ENCODE measurements at places on chromosomes 16 and 17. TPM values are rescaled to one million over a fixed set of nuclear protein-coding genes. Genes with fewer than 3 reads are reported as not detected.

GRCh38 chr17:76734080-76734840 lies 2.9 kb downstream of the SRSF2 start:
- peaks cover 12% of the 10 kb centered on the region for H3K4me1 ChIP-seq
- no peaks in the 10 kb centered on the region for H3K27me3 ChIP-seq
- peak overlapping the region; percentile 10 for H3K27ac ChIP-seq
- H3K4me3 ChIP-seq, result peak overlapping the region; percentile 97
- H3K36me3 ChIP-seq, result peaks cover 37% of the 10 kb centered on the region

- peaks cover 1% of the 10 kb centered on the region for H3K4me1 ChIP-seq
- no peak for DNase-seq
- no peak overlapping the region for H3K27ac ChIP-seq
These were observed 3.6 kb downstream of the PRSS33 start for GRCh38 chr16:2783581-2784357.

GRCh38 chr17:32916134-32916533 lies 11.8 kb upstream of the TMEM98 start:
- H3K27ac ChIP-seq, result no peak overlapping the region
- H3K4me3 ChIP-seq, result no peak overlapping the region
- H3K36me3 ChIP-seq, result no peaks in the 10 kb centered on the region
- no peaks in the 10 kb centered on the region for H3K27me3 ChIP-seq
- H3K4me1 ChIP-seq, result peaks cover 14% of the 10 kb centered on the region

GRCh38 chr17:68460715-68461114 lies 3.4 kb upstream of the WIPI1 start:
- no peak for DNase-seq
- peaks cover 7% of the 10 kb centered on the region for H3K27me3 ChIP-seq
- no peak overlapping the region for H3K4me3 ChIP-seq

- no peaks in the 10 kb centered on the region for H3K27me3 ChIP-seq
- H3K27ac ChIP-seq, result no peak overlapping the region
- H3K36me3 ChIP-seq, result no peaks in the 10 kb centered on the region
- H3K4me1 ChIP-seq, result peaks cover 9% of the 10 kb centered on the region
- peak; percentile 58 for DNase-seq
These were observed 93.4 kb upstream of the METRNL start for GRCh38 chr17:82985973-82986372.

GRCh38 chr17:79836972-79837887 lies 2.0 kb downstream of the CBX4 start:
- H3K27ac ChIP-seq, result no peak overlapping the region
- DNase-seq, result peak; percentile 82
- peaks cover 39% of the 10 kb centered on the region for H3K4me1 ChIP-seq
- peaks cover 88% of the 10 kb centered on the region for H3K27me3 ChIP-seq

DNA sequence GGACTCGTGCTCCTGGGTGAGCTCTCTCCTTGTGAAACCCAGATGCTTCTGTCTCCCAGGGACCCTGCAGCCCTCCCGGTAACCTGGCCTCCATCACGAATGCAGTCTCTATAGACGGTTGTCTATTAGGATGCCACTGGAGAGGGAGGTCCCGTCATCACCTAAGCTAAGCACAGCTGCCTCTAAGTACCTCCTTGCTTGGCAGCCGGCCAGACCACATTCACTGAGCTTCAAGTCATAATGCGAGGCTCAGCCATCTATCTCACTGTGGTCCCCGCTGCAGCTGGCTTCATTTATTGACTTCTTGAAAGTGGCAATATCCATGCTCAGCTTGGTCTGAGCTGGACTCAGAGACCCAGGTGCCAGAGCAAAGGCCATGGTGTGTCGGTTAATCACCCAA lies 74.5 kb upstream of the HSBP1 start:
- no peak overlapping the region for H3K27ac ChIP-seq
- no peak for DNase-seq
- no peaks in the 10 kb centered on the region for H3K4me1 ChIP-seq
- no peak overlapping the region for H3K4me3 ChIP-seq
- H3K27me3 ChIP-seq, result no peaks in the 10 kb centered on the region
- H3K36me3 ChIP-seq, result no peaks in the 10 kb centered on the region

DNA sequence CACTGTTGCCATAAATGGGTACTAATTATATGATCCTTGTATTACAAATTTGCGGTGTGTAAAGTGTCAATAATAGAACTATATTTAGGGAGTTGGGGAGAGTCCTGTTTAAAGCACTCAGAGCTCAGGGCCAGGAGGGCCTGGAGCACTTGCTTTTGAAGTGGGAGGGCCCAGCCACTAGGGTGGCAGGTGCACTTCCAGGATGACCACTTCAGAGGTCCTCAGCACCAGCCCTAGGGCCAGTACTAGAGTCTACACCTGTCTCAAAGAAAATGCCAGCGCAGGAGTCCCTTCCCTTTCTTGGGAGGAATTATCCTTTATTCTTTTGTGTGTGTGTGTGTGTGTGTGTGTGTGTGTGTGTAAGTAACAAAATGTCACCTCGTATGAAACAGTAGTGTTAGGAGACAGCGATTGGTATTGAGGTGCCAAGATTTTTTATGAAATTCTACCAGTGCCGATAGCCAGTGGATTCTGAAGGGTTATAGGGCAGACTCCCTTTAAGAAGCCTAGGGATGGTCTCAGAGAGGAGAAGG lies 31.9 kb downstream of the MYO18A start:
- 0 out of 2 replicates have a peak overlapping the region, but pooled peaks have one; percentile 30 for H3K4me3 ChIP-seq
- H3K36me3 ChIP-seq, result no peaks in the 10 kb centered on the region
- peak overlapping the region; percentile 88 for H3K27ac ChIP-seq
- DNase-seq, result peak; percentile 34
- H3K27me3 ChIP-seq, result no peaks in the 10 kb centered on the region
- H3K4me1 ChIP-seq, result peaks cover 23% of the 10 kb centered on the region

GRCh38 chr16:69942627-69943170 lies 8.4 kb upstream of the CLEC18A start:
- no peak overlapping the region for H3K27ac ChIP-seq
- H3K4me3 ChIP-seq, result no peak overlapping the region
- no peaks in the 10 kb centered on the region for H3K27me3 ChIP-seq
- no peaks in the 10 kb centered on the region for H3K4me1 ChIP-seq

Gene DOC2A
- 10.0 TPM for total RNA-seq

GRCh38 chr16:47143677-47144558 lies at the start of gene NETO2:
Gene NETO2, minus strand, starts transcription at chr16:47143945. Its CDS starts 333 bp downstream, at chr16:47143612.
- peak within 1 kb of the TSS; percentile 67 for H3K4me3 ChIP-seq
- peaks cover 8% of the 10 kb centered on the region for H3K4me1 ChIP-seq
- no peak within 1 kb of the TSS for H3K27ac ChIP-seq

DNA sequence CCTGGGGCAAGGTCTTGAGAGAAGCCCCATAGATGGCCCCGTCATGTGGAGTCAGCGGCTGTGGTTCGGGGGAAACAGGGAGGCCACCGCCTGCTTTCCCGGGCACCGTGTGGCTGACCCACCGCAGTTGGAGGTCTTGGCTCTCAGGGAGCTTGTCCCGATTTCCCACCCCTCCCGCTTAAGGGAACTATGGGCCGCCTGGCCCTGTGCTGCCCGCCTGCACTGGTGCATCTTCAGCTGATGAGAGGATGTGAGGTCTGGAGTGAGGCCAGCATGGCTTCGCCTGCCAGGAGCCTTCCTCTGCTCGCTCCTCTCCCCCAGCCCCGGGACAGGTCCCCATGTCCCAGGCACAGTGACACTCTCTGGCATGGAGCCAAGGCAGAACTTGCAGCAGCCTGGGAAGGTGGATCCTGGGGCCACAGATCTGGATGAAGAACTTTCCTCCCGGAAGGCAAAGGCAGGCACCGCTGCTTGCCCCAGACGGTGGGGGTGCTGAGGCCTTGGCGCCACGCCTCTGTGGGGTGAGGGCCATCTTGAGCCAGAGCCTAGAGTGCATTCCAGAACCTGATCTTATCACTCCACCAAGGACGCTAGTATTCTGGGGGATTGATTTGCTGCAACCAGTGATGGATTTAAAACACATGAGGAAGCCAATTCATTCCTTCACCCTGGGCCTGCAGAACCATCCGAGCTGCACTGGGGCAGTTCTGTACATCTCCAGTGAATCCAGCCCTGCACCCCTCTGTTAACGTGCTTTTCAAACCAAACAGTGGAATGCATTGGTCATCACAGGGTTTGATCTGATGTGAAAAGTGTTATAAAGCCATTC lies 178.6 kb upstream of the TNRC6C start:
- H3K27ac ChIP-seq, result no peak overlapping the region
- no peak overlapping the region for H3K4me3 ChIP-seq
- H3K36me3 ChIP-seq, result no peaks in the 10 kb centered on the region

DNA sequence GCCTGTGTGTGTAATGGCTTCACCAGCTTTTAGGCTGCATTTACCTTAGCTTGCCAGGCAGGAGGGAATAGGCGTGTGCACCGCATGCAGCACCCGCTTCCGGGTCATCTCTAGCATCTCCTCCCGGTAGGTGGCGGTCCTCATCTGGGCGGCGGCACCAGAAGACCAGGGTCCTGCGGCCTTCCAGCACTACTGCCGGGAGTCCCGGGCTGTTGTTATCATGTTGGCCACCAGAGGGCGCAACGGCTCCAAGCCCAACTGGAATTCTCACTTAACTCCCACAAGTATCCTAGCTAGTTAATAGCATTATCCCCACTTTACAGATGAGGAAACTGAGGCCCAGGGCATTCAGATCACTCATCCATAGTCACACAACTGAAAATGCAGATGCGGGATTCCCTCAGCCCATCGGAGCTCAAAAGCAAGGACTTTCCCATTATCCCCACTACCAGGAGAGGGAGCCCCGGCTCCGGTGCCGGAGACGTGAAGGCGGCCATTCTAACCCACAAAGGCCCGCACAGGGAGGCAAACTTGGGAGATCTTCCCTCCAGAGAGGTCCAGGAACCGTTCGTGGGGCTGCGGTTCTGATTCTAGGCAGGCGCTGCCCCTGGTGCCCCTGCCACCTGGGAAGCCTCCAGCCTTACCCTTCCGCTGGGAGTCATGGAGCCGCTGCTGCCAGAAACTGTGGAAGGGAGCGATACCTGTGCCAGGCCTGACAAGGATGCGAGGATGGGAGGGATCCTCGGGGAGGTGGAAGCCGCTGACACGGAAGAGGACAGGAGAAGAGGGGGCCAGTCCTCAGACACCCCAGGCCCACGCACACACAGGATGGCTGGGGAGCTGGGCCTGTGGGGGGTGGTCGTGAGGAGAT lies 23.9 kb downstream of the LGALS9 start:
- H3K27ac ChIP-seq, result no peak overlapping the region
- peak; percentile 93 for DNase-seq
- H3K36me3 ChIP-seq, result no peaks in the 10 kb centered on the region
- no peak overlapping the region for H3K4me3 ChIP-seq
- H3K27me3 ChIP-seq, result no peaks in the 10 kb centered on the region

Gene C17orf78
- not detected for total RNA-seq

Gene C17orf100
- total RNA-seq, result 1.7 TPM

DNA sequence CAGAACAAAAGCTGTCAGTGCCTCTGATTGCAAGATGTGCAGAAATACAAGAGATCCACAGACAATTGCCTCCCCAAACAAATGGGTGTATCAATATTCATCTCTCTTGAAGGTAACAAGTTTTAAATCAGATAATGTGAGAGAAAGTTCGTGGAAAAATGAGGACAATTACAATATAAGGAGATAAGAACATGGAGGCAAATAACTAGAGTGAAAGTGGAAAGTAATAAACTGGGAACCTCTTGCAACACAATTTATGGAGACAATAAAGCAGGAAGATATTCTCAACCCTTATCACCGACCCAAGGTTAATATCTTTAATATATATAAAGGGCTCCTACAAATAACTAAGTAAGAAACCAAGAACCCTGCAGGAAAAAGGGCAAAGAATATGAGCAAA lies 14.2 kb upstream of the KRT19 start:
- H3K4me3 ChIP-seq, result no peak overlapping the region
- no peaks in the 10 kb centered on the region for H3K27me3 ChIP-seq
- no peak for DNase-seq
- peaks cover 13% of the 10 kb centered on the region for H3K4me1 ChIP-seq
- H3K36me3 ChIP-seq, result no peaks in the 10 kb centered on the region

DNA sequence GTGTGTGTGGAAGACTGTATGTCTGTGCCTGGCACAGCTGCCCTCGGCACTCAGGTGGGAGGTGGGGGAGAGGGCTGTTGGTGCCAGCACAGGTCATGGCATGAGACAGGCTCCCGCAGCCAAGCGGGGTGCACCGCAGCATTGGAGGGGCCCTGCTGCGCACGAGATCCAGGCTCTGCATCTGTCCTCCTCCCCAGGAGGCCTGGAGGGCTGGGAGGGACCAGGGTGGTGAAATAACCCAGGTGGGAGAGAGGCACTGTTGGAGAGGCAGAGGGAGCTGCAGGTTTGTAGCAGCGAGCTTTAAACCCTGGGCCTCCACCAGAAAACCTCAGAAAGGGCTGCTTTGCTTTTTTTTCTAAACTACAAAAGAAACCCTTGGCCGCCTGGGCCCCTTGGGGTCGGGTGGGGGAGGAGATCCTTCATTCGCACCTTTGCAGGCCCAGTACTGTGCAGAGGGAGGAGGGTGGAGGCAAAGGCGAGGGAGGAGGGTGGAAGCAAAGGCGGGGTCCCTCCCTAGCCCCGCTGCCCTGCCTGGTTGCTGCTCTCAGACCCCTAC lies 241.7 kb downstream of the SEC14L1 start:
- H3K4me1 ChIP-seq, result peaks cover 54% of the 10 kb centered on the region
- no peaks in the 10 kb centered on the region for H3K27me3 ChIP-seq
- H3K36me3 ChIP-seq, result no peaks in the 10 kb centered on the region
- peak overlapping the region; percentile 87 for H3K27ac ChIP-seq
- H3K4me3 ChIP-seq, result peak overlapping the region; percentile 23

DNA sequence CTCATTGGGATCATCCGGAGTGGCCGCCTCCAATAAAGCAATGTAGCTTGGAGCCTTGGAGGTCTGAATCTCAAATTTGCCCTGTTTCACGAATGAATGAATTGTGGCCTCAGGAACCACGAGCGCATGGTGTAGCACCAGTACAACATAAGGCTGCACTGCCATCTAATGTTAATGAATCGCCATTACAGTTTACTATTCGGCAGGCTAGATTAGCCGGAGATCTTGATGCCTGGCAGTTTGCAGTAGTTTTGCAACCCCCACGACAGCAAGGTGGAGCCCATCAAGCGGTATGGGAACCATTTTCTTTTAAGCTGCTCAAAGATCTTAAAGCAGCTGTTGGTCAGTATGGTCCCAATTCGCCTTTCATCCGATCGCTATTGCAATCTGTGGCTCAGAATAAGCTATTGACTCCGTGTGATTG lies 18.8 kb downstream of the ALOX15B start:
- H3K27ac ChIP-seq, result no peak overlapping the region
- peaks cover 50% of the 10 kb centered on the region for H3K27me3 ChIP-seq
- peaks cover 25% of the 10 kb centered on the region for H3K4me1 ChIP-seq
- H3K36me3 ChIP-seq, result no peaks in the 10 kb centered on the region

Gene SLC38A8
- not detected for total RNA-seq
